ENCODE measurements at places on chromosomes 2 and 18.

DNA sequence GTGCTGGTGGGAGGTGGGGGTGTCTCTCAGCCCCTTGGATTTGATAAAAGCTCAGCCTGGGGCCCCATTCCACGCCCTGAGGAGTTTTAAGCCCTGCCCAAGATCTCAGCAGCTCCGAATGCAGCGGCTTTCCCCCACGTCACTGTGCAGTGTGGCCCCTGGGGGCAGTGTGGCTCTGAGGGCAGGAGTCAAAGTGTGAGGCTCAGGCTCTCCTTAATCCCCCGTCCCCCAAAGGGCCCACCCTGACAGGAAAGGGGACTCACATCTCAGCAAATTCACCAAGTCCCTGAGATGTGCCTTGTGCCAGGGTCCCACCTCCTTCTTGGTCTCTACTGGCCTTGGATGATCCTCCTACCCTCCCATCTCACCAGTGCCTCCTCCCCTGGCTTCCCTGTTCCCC, 25.2 kb downstream of the NPPC start:
- no peak for DNase-seq

GRCh38 chr18:68431111-68431921, 283.6 kb downstream of the TMX3 start:
- DNase-seq: peak; percentile 42

DNA sequence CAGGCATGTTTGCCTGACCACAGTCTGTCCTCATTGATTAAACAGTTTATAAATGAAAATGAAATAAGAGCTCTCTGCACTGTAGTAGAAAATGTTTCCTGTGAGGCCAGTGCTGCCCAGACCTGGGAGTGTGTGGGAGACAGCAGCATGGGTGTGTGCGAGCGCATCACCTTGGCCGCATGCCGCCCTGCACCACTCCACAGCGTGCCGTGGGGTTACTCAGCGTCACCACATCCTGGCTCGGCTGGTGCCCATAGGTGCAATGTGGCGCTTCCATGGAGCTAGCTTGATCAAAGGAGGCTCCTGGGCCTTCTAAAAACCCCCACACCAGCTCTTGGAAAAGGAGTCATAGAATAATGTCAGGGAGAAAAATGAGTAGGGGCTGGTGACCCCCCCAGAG, 76.0 kb upstream of the EPC2 start:
- no peak for DNase-seq

- DNase-seq: no peak
Measured at GRCh38 chr2:142052220-142052863, 78.5 kb downstream of the LRP1B start.

- DNase-seq: peak; percentile 83
Measured at GRCh38 chr18:62979176-62979575, 263.8 kb downstream of the PHLPP1 start.

- no peak for DNase-seq
Measured at GRCh38 chr2:64207573-64207972, 63.4 kb upstream of the PELI1 start.

DNA sequence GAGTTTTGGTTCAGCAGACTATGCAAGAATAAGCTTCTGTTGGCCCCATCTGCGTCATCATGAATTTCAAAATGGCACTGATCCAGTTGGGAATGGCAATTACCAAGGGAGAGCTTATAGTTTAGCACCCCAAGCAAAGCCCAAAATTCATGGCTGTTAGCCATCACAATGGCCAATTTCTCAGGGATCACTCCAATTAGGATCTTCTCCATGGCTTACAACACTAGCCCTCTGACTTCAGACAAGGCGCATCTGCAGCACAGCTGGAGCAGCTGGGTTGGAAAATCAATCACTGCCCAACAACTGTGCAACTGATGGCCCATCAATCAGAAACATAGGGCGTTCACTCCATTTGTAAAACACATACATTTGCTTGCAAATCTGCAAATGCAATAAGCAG, 273.6 kb downstream of the SRBD1 start:
- no peak for DNase-seq

- DNase-seq: no peak
Measured at GRCh38 chr2:237720444-237720843, 78.1 kb upstream of the RBM44 start.

DNA sequence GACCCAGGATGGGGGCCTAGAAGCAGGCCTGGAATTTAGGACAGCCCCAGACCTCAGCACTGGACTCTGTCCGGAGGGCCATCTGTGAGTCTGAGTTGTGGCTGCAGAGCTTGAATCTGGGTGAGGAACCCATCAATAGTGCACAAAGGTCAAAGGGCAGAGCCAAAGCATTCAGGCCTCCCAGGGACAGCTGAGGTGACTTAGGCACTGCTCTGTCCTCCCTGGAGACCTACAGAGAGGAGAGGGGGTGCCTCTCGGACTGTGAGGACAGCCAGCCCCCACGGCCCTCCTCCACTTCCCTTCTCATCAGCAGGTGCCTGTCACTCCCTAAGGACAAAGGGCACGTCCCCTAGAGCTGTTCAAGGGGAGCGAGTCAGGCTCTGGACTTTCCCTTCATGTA, 25.1 kb upstream of the PRLH start:
- DNase-seq: no peak

- DNase-seq: peak; percentile 3
Measured at GRCh38 chr18:55918444-55918843, 330.5 kb upstream of the TCF4 start.

- peak; percentile 69 for DNase-seq
Measured at GRCh38 chr18:8140841-8141501, 468.3 kb upstream of the RAB12 start.

- no peak for DNase-seq
Measured at GRCh38 chr2:238869-239268, 25.0 kb downstream of the SH3YL1 start.

- DNase-seq: no peak
Measured at GRCh38 chr2:10022445-10022844, 20.9 kb upstream of the KLF11 start.

- no peak for DNase-seq
Measured at GRCh38 chr18:814300-815084, 2.5 kb upstream of the YES1 start.

- DNase-seq: no peak
Measured at GRCh38 chr2:105450471-105450870, 51.6 kb upstream of the FHL2 start.

DNA sequence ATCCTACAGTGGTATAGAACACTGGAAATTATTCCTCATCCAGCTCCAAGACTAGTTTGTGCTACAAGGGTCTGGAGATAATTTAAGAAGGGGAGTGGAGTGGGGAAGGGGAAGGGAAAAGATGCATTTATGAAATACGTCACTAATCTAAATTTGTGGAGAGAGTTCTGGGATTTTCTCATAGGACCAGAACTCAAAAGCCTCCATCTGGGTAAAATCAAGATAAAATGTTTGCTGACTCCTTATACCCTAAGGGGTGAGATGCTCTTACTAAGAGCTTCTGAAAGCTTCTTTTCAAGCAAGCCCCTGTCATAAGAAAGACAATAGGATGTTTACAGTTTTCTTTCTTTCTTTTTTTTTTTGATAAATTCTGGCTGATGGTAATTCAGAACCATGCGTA, 88.5 kb upstream of the RBMS1 start:
- DNase-seq: no peak

GRCh38 chr2:23414106-23414505, 29.1 kb downstream of the KLHL29 start:
- no peak for DNase-seq

DNA sequence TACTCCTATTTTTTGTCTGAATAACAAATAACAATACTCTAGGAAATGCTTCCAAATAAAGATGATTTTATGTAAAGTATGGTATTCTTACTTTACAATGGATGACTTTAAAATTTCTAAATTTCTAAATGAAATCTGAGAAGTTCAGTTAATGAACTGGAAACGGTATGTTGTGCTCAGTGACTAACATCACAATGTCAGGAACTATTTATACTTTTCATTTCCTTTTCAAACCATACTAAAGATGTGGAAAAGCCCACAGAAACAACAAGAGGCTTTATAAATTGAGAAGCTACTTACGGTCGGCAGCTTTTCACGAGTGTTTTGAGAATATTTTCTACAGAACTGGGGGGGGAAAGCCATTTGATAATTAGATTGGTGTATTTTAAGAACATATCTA, 31.1 kb downstream of the PSME4 start:
- DNase-seq: peak; percentile 36

- no peak for DNase-seq
Measured at GRCh38 chr2:18603854-18604530, 14.6 kb upstream of the NT5C1B start.

GRCh38 chr2:113720167-113720566, 36.3 kb downstream of the SLC35F5 start:
- no peak for DNase-seq

- DNase-seq: no peak
Measured at GRCh38 chr2:22076454-22076853, 952.7 kb downstream of the TDRD15 start.

GRCh38 chr2:8337321-8337720, 344.5 kb upstream of the ID2 start:
- no peak for DNase-seq

DNA sequence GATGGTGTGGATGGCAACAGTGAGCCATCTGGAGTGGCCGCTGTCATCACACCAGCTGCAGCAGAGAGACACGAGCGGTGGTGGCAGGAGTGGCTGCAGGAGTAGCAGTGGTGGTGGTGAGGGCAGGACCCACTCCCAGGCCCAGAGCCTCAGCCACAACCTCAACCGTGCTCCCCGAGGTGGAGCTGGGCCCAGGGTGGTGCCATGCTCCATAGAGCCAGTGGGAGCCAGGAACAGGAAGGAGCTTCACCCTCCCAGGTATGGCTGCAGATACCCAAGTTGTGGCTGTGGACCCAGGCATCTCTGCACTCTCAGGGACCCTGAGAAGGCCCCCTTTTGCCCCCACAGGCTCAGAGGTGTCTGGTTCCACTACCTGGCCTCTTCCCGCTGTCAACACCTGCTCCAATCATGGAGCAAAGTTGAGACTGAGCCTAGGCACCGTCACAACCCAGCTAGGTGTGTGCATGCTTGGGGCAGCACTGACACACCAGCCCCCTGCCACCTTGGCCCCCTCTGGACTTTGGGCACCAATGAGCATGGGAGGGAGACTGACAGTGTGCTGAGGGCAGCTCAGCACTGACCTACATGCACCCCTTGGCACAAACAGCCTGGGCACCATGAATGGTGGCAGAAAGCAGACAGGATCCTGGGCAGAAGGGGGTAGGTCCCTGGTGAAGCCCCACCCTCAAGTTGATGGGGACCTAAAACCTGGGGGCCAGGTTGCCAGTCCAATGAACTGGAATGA, 188.9 kb downstream of the NDUFA10 start:
- DNase-seq: no peak

DNA sequence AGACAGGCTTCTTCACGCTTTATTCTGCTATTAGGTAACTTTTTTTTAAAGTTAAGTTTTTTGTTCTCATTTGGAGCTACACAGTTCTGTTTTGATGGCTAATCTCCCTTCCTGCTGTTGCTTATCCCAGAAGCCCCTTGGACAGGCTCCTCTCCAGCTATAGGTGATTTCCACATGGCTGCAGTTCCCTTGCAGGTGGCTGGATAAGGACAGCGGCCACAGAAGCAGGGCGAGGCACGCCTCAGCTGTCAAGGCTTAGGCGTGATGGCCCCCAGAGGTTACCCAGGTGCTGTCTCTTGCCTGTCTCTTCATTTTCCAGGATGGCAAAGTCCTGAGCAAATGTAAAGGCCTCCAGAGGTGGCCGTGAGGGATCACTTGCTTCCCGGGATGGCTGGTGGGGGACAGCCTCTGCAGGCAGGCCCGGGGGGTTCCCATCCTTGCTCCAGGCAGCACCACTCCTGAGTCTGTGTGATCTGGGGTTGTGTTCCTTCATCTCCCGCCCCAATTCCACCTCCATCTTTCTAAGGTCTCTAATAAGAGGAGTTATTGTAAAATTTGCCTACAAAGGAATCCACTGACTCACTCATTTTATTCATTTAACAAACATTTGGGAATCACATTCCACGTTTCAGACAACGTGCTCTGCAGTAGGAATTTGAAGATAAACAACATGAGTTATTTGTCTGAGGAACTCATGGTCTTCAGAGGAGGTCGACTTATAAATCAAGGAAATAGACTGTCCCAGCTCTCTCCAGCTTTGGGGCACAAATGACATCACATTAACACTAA, 53.4 kb downstream of the NAPG start:
- peak; percentile 16 for DNase-seq

DNA sequence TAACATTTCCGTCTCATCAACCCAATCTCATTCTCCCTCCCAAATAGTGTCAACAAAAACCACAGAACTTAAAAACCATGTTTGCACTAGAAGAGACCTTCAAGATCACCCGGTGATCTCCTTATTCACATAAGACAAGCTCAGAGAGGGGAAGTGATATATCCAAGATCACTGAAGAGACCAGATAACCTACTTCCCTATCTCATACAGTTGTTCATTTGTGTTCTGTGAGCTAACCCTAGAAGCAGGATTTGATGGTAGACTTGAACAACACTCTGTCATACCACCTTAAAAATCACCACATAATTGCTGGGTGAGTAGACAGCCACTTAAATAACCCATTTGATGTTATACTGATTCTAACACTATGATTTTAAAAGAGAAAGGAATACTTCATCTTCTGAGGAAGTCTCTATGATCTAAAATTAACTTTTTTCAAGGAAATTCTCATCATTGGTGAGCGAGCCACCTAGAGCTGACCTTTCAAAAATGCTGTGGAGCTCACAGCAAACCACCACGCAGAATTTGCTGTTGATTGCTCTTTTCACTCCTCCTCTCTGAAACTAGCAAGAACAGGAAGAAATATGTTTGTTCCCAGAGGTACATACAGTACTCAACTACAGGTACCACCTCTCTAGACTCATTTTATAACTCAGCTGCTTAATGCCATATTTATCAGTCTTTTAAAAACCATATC, 15.1 kb downstream of the AAK1 start:
- DNase-seq: no peak

GRCh38 chr2:130849896-130850787, 13.4 kb downstream of the ARHGEF4 start:
- no peak for DNase-seq
